ENCODE measurements at places on chromosomes 7 and 10.

- no peak for DNase-seq
These were observed 49.5 kb downstream of the GNAI1 start for GRCh38 chr7:80183900-80184685.

DNA sequence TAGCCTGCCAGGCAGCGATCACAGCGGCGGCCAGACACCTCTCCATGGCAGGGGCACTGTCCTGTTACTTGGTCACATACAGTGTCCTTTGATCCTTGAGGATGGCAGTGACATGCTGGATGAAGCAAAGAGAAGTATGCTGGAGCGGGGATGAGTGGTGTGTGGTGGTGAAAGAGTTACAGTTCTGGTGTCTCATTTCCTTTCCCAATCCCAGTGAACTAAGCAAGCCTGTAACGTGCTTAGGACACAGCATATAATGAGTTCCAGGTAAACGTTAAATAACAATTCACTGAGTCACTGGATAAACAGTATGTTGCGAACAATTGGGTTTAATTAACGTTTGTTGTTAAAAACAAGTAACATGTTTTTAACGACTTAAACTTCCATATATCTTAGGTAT lies 63.5 kb upstream of the LAMB1 start:
- no peak for DNase-seq

- no peak for DNase-seq
These were observed 23.8 kb downstream of the MAPK8 start for GRCh38 chr10:48330269-48330668.

GRCh38 chr7:16711730-16712129 lies 41.8 kb upstream of the TSPAN13 start:
- DNase-seq: no peak

DNA sequence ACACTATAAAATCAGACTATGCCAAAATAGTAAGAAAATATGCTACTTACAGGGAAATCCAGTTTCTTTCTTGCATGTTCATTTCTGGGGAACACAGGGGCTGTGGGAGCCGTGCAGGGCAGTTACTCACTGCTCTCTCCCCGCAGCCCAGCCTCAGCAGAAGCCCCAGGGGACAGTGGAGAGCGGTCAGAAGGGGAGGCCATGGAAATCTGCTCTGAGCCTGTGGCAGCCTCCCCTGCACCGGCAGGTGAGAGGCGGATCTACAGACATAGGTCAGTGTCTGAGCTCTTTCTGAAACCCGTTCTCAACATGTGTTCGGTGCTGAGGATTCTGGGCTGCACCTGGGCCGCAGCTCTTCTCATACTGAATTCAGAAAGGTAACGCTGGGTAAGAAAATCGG lies 2.9 kb downstream of the ZNF511 start:
- no peak for DNase-seq

DNA sequence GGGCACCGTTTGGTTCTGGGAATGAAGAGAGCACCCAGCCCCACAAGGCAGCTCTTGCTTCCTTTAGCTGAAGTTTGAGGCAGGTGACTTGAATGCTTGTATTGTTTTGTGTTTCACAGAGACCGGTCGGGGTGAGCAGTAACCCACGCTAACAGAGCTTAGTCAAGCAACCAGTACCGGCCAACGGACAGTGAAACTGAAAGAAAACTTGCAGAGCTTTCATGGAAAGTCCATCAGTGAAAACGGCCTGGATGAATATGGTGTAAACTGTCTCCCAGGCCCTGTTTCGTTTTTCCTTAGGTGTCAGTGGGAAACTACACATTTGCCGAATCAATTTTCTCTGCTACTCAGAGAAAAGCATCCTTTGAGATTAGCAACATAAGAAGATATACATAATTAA lies 101.1 kb downstream of the LYZL1 start:
- DNase-seq: no peak

GRCh38 chr7:144830024-144830785 lies 5.6 kb downstream of the TPK1 start:
- no peak for DNase-seq

DNA sequence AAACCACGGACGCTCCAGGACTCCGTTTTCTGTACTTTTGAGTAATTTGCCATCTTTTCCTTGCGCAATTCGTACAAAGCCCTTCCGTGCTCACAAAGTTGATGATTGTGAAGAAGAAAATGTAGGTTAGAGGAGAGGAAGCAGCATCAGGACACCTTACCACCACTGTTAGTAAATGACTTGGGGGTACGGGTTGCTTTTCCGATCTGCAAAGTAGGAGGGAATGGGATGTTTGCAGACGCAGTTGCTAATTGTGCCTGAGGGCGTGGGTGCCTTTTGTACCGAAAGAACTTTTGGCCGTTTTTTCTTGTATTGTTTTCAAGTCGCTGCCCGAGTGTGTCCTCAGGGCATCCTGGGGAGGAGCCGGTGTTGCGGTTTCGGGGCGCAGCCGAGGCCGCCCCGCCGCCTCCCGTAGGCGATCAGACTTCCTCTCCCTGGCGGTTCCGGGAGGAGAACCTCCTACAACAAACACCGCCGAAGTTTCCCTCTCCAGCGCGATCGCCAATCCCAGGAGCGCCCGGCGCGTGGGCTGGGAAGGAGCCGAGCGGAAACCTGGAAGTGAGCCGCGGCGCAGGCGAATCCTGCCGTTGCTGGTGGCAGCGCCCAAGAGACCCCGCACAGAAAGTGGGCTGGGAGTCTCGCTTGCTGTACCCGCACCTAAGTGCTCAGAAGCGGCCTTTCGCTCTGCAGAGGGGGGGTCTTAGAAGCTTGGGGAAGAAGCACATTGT lies 1.0 kb downstream of the PRR15 start:
- DNase-seq: no peak

GRCh38 chr10:124686707-124687376 lies 57.3 kb downstream of the FAM53B start:
- no peak for DNase-seq

DNA sequence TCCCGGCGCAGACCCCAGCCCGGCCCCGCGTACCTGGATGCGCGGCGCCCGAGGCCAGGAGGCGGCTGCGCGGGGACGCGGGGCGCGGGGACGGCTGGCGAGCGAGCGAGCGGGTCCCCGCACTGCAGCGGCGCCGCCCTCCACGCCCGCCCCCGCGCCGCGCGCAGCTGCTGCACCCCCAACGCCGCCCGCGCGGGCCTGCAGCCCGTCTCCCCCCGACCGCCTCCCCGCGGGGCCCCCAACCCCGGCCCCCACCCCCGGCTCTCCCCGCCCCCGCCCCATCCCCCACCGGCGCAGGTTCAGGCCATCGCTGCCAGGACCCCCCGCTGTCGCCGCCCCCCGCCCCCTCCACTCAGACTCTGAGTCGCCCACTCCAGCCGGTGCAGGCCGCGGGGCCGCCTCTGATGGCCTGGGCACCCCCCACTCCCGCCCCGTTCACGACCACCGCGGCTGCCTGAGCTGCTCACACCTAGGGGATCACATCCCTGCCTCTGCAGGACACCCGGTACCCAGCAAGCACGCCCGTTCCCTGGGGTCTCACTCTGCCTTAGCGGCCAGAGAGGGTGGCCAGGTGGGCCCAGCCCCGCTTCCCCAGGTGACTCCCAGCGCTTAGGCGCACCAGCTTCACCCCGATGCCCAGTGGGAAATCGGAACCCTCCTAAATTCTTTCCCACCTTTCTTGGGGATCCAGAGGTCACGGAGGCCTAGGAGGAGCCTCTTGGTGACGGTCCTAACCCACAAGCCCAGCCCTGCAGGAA lies 13.9 kb upstream of the DNAAF5 start:
- DNase-seq: no peak

- DNase-seq: no peak
These were observed 66.6 kb downstream of the VWC2 start for GRCh38 chr7:49839863-49840645.

- DNase-seq: no peak
These were observed 14.8 kb downstream of the FANK1 start for GRCh38 chr10:125911145-125911544.

DNA sequence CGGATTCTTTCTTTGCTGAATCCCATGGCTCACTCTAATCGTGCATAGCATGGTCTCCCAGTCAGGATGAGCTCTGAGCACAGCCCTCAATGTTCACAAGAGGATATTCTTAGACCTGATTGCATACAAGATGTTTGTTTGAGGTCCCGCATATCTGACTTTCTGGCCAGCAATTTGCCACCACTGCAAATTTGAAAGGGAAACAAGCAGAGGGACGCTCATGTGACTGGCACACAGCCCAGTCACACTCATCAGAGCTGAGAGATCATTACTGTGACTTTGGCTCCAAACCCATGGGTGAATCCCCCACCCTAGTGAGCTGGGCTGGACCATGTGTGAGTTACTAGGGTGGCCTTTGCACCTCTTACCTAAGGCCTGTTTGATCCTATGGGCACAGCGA lies 9.9 kb downstream of the TAS2R41 start:
- DNase-seq: no peak

DNA sequence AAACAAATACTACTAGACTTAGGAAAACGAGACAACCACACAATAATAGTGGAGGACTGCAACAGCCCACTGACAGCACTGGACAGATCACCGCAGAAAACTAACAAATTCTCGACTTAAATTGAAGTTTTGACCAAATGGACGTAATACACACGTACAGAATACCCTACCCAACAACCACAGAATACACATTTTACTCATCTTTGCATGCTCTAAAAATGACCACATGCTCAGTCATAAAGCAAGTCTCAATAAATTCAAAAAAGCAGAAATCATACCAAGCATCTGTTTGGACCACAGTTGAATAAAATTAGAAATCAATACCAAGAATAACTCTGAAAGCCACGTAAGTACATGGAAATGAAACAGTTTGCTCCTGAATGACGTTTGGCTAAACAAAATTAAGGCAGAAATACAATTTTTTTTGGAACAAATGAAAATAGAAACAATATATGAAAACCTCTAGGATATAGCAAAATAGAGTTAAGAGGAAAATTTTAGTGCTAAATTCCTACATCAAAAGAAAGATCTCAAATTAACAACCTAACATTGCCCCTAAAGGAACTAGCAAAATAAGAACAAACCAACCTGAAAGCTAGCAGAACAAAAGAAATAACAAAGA lies 30.6 kb downstream of the MAPK8 start:
- DNase-seq: no peak

DNA sequence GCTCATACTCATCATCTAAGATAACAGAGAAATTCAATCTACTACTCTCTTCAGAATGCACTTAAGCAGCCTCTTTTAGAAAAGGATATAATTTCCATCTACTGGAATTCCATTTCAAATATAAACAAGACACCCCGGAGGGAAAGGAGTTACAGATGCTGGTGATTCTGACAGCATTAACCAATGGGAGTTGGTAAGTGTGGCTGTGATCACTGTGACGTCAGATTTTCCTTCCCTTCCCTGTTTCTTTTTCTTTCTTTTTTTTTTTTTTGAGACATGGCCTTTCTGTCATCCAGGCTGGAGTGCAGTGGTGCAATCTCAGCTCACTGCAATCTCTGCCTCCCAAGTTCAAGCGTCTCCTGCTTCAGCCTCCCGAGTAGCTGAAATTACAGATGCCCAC lies 106.6 kb downstream of the ACTR3B start:
- DNase-seq: no peak

GRCh38 chr7:151166629-151167196 lies 781 bp downstream of the GBX1 start:
- no peak for DNase-seq

DNA sequence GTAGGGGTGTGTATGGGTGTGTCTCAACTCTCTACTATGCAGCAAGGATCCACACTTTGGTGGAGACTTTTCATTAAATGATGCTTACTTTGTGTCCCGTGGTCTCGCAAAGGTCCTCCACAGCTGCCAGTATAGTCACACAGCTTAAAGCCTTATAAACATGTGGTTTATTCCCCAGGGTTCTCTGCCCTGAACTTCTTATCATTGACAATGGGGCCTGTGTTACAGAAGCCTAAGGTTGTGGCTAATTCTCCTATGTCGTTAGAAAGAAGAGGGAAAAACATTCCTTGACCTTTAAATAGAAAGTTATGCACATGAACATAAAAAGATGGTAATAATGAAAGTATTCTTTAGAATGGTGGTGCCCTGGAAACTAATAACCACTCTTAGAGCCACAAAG lies 201.4 kb downstream of the INHBA start:
- DNase-seq: no peak

DNA sequence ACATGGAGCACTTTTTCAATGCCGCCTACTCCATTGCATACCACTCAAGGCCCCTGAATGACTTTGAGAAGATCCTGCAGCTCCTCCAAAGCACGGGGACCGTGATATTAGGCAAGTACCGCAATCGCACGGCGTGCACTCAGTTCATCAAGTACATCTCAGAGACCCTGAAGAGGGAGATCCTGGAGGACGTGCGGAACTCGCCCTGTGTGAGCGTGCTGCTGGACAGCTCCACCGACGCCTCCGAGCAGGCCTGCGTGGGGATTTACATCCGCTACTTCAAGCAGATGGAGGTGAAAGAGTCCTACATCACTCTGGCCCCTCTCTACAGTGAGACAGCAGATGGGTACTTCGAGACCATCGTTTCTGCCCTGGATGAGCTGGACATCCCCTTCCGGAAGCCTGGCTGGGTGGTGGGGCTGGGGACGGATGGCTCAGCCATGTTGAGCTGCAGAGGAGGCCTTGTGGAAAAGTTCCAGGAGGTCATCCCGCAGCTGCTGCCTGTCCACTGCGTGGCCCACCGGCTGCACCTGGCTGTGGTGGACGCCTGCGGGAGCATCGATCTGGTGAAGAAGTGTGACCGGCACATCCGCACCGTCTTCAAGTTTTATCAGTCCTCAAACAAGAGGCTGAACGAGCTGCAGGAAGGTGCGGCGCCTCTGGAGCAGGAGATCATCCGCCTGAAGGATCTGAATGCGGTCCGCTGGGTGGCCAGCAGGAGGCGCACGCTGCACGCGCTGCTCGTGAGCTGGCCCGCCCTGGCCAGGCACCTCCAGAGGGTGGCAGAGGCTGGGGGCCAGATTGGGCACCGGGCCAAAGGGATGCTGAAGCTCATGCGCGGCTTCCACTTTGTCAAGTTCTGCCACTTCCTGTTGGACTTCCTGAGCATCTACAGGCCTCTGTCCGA lies 12.7 kb upstream of the ATP6V0E2 start:
- no peak for DNase-seq

DNA sequence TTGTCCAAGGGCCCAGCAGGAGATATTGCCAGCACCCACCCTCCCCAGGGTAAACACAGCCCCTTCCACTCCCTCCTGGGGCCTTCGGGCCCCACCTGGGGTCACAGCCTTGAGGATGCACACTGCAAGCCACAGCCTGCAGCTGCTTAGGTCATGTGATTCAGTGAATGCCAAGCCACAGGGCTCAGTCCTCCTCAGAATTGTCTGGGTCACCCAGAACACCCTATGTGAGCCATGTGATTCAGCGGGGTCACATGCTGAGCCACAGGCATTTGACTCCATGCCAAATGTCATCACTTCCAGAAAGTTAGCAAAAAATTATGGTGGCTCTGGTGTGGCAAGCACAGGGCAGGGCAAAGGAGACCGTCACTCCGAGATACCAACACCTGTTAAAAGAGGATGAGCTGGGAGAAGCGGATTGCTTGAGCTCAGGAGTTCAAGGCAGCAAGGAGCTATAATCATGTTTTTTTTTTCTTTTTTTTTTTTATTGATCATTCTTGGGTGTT lies 17.2 kb upstream of the PSAP start:
- DNase-seq: no peak

All from stimulated activated CD8-positive, alpha-beta memory T cell treated with anti-CD3 and anti-CD28 coated beads, Interleukin-7, amount 100 ng/mL, for 48 hours (primary cell).